CD4-positive, alpha-beta T cell (primary cell): ENCODE measurements at places on chromosomes 2 and 18.

GRCh38 chr2:199882667-199883066, 28.4 kb upstream of the C2orf69 start:
- DNase-seq: no peak

- DNase-seq: no peak
Measured at GRCh38 chr2:158130832-158131473, 29.3 kb downstream of the UPP2 start.

DNA sequence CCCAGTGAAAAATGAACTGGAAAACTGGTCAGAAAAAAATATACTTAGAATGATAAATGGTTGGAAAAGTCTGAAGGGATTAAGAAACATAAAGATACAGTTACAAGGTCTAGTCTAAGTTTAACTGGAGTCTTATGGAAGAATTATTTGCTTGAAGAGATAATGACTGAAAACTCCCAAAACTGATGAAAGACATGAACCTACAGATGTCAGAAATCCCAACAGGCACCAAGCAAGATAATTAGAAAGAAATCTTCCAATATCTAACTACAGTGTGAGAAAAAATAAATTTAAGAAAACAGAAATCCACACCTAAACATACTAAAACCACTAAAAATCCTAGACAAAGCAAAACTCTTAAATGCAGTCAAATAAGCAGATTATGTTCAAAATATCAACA, 19.4 kb downstream of the SS18 start:
- no peak for DNase-seq

- no peak for DNase-seq
Measured at GRCh38 chr2:70536517-70537055, 17.0 kb downstream of the TGFA start.

DNA sequence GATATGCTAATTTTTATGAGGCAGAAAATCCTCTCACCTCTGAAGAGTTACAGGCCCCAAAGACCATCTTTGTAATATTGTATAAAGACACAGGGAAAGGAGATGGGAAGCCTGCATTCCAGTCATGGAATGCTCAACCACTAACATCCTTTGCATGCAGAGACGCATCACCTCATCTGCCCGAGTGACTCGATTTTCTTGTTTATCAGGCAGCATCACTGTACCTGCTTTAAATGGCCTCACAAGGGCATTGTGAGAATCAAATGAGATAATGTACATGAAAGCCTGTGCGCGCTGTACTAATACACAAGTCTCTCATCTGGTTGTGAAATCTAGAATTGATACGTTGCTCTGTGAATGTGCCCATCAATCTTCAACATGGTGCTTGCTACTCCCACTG, 10.2 kb upstream of the TMEM247 start:
- DNase-seq: no peak

- DNase-seq: peak; percentile 89
Measured at GRCh38 chr2:237674731-237675276, 47.4 kb downstream of the LRRFIP1 start.

DNA sequence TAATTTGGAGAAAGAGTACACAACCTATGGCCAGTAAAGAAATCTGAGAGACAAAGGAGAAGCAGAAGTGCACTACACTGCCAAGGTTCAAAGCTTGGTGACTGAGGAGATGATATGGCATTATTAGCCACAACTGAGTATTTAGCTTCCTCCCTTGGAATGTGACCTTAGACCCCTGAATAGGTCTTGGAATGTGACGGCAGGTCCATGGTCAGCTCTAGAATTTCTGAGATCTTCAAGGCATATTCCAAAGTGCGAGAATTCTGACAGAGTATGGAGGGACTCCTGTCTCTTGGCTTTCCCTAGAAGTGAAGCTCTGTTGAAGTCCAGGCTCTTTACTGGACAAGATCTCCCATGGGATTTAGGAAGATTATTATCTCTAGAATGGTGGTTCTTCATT, 130.0 kb upstream of the FN1 start:
- no peak for DNase-seq

GRCh38 chr2:127404466-127405254, 13.6 kb upstream of the PROC start:
- no peak for DNase-seq

GRCh38 chr2:223264541-223265193, 212.7 kb downstream of the KCNE4 start:
- no peak for DNase-seq

- DNase-seq: no peak
Measured at GRCh38 chr2:45436456-45436855, 174.6 kb downstream of the SRBD1 start.

DNA sequence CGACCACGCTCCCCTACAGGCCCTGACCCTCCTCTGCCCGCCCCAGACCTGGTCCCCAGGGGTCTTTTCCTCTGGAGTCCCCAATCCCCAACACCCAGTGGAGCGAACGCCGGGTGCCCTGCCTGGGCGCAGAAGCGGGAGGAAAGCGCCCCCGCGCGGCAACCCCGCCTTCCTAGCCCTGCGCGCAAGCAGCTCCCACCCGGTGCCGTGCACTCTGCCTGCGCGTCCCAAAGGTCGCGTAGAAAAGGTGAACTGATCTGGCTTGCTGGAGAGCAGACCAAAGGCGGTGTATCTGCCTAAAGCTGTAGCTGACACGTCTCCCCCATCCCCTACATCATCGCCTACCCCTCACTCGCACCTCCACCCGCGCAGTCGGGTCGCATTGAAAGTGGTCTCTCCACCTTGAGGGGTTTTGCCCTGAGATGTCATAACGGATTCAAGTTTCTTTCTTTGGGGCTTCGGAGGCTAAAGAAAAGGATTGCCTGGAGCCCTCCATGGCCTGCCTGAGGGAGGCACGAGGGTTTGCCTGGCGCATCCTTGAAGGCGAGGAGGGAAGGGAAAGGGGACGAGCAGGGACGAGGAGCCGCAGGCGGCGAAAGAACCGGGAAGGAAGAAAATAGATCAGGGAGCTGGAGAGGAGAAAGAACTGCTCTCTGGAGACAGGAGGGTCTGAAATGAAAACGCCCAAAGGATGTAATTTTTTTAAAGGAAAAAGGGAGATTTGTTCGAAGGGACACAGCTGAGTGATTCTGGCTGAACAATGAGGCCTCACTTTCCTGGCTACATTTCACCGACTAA, 5.8 kb downstream of the GAD1 start:
- no peak for DNase-seq

DNA sequence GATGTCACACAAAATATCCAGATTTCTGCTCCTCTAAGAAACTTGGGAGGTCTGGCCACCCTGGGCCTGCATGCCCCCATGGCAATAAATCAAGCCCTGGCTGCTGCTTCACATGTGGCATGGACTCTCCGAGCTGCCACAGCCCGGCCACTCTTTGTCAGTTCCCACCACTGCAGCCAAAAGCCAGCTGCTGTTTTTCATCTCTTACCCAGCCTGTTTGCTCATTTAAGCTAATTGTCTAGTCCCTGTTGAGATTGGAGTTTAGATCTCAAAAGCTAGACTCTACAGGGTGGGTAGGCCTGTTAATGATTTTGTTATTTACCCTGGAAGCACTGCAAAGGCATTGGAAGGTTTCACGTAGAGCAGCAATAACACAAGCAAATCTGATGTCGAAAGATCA, 20.9 kb upstream of the ANXA4 start:
- no peak for DNase-seq

DNA sequence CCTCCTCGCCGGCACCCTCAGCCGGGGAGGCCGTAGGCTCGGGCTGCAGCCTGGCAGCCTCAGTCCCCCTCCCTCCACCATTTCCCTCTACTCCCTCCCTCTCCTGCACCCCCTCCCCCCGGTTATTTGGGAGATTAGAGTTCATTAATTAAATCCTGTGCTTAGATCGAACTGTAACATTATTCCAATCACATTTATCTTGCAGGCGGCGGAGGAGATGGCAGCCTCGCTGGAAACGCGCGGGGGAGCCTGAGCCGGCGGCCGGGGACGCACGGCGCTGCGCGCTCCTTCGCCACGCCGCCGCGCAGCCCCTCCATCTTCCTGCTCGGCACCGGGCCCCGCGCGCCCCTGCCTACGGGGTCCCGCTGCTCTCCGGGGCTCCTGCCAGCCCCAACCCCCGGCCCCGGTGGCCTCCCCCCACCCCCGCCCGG, at the start of gene ST8SIA3:
Gene ST8SIA3, plus strand, starts transcription at position 287 of the 431 bp plus-strand sequence. CDS start 290 bp downstream, outside the sequence.
- no peak for DNase-seq

GRCh38 chr18:8717011-8717770, 11.8 kb downstream of the MTCL1 start:
- no peak for DNase-seq

GRCh38 chr2:240146141-240146561, 5.7 kb upstream of the OTOS start:
- DNase-seq: no peak

GRCh38 chr18:45050712-45051601, 370.3 kb downstream of the SETBP1 start:
- DNase-seq: no peak

- no peak for DNase-seq
Measured at GRCh38 chr2:71465356-71465755, 12.0 kb downstream of the DYSF start.

DNA sequence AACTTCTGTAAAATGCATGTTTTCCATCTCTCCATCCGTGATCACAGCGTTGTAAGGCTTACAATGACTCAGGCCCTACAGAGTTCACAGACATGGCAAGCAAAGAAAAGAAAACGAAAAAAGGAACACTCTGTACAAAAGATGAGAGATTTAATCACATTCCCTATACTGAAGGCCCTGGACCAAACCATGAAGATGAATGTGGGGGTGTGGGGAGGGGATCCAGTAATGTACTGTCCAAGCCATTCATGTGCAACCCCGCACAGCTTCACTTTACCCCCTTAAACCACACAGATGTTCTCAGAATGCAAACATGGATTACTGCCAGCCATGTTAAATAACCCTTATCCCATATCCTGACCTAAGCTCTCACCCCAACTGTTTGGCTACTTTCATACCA, 391.1 kb downstream of the NCKAP5 start:
- no peak for DNase-seq
